CD4-positive, alpha-beta T cell treated with Interleukin-4 for 4 hours (primary cell): ENCODE measurements at places on chromosomes 3 and 15.
A peak's percentile ranks its signal among the peaks of the same experiment; 100 is the strongest.

DNA sequence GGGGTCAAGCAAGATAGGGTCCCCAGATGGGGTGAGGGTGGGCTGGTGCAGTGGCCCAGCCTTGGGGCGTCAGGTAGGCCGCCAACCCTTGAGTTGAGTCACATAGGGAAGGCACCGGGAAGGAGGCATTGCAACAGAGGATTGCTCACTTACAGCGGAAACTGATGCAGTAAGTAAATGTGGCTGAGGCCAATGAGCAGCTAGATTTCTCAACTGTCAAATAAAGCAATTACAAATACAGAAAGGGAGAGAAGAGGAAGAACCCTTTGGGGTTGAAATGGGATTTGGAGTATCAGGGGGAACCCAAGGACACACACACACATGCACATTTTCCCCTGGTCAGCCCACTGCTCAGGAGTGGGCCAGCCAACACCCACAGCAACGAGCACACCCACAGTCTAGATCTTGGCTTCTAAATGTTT lies 44.0 kb downstream of the CHSY1 start:
- DNase-seq, result no peak

DNA sequence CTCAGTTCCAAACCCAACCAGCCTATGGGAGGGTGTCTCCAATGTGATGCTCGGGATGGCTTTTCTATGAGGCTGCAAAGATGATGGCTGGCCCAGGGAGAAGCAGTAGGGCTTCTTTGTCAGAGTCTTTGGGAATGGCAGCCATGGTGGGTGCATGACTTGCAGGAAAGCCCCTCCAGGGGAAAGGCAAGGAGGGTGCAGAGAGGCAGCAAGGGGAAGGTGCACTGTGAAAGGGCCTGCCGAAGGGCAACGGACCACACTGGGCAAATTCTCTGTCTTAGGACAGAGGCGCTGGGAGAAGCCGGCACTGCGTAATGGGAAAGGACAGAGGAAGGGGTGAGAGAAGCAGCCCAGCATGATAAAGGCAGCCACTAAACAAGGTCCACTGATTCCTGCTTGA lies 302.8 kb upstream of the LYSMD4 start:
- DNase-seq, result no peak

- no peak for DNase-seq
Observed at GRCh38 chr3:49024449-49024848, 2.5 kb downstream of the NDUFAF3 start.

DNA sequence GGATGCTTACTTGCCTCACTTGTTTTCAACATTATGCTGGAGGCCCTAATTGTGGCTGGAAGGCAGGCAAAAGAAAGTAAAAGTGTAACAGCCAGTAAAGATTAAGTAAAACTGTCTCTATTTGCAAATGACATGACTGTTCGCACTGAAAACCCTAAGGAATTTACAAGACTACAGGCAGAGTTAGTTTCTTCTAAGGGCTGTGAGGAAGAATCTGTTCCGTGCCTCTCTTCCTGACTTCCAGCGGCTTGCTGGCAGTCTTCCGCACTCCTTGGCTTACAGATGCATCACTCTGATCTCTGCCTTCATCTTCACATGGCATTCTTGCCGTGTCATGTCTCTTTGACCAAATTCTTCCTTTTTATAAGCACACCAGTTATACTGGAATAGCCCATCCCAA lies 86.1 kb downstream of the DLG1 start:
- DNase-seq, result no peak

GRCh38 chr3:31768479-31769125 lies 212.5 kb downstream of the OSBPL10 start:
- peak; percentile 51 for DNase-seq

DNA sequence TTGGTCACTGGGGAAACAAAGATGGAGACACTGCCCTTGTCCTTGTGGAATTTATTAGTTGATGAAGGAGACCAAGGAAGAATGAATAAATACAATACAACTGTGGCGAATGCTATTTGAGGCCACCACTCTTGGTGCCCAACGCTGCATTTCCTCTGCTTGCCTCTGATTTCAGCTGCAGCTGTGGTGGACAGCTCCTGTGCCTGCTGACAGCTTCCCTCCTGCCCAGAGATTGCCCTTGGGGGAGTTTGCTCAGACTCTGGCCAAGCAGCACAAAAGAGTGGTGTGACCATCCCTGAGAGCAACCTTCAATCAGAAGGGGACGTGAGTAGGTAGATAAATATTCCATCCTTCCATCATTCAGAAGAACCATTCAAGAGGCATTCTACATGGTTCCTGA lies 64.6 kb upstream of the FHIT start:
- DNase-seq, result no peak

DNA sequence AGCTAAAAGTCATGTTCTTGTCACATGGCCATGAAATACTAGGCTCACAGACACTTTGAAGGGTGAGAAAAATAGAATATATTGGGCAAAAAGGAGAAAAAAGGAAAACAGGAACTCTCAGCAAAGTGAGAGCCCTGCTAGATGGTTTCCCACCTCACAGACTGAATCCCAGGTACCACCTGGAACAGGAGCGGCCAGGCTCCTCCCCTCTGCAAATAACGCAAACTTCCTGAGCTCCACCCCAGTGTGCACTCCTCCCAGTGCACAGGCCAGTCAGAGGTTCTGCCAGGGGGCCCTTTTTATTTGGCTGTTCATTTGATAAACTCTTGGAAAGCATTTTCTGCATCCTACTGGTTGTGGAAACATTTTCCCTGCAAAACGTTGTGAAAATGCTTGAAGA lies 780.4 kb downstream of the TBL1XR1 start:
- DNase-seq, result no peak

DNA sequence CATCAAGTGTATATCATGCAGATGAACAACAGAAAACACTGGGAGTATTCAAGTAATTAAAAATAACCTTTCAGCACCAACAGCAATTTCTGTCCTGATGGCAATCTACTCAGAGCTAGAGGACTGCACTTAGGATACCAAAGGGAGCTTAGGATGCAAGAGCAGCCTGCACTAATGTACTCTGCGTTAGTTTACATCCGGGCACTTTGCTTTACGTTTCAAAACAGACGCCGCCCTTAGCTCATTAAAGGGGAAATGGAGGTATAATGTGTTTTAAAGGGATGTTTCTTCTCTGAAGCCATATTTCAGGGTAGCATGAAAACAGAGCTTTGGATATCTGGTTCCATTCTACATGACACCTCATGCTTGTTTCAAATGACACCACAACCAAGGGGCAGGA lies 14.0 kb upstream of the B3GNT5 start:
- no peak for DNase-seq

DNA sequence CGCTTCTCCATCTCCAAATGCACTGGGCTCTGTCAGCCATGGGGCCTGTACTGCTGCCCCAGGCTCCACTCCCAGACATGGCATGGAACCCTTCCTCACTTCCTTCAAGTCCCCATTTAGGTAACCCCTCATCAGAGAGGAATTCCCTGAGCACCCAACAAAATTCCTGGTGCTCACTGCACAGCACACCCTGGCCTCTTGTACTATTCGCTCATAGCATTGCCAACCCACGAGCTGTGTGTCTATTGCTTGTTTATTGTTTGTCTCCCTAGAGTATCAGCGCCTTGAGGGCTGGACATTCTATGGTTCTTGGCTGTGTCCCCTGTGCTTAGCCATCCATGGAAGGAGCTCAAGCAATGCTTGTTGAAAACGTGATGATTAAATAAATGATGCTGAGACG lies 46.1 kb upstream of the SLCO2A1 start:
- no peak for DNase-seq

GRCh38 chr15:69081310-69082004 lies 67.0 kb downstream of the NOX5 start:
- no peak for DNase-seq

DNA sequence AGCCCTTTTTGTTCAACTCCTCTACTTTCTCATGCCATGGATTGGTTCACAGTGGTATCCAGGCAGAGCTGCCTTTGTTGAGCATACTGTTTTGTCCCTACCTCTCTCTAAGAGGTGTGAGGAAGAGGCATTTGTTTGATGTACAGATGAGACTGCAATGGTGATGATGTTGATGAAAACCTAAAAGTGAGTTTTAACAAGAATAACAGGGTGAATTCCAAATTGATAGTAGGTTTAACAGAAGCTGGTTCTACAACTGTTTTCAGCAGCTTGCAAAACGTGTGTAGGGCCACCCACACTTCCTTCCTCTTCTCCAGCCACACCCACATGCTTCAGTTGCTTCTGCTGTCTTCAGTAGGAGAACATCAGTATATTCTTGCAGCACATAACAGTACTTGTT lies 10.2 kb downstream of the SNRK start:
- peak; percentile 92 for DNase-seq

GRCh38 chr3:12935023-12935860 lies 93.9 kb upstream of the RPL32 start:
- no peak for DNase-seq

DNA sequence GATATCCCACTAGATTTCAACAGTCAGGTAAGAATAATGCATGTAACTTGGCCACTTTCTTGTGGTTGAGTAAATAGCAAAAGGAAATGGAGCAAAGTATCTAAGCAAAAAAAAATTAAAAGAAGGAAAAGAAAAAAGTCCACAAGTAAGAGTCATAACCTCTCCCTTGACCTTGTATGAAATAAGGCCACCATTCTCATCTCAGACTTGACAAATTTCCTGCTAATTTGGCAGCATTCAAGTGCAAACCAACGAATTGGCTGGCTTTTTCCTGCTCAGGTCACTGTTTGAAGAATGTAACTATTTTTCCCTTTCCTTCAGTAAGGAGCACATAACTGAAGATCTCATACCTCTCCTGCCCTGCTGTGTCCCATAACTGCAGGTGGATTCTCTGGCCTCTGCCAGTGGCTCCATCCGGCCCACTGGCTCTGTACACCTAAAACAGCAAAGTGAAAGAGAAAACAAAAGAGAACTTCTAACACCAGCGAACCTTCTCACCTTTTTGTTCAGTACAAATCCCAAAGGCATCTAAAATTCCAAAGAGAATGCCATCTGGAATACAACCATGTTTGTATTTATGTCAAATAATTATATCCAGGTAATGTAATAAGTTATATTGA lies 33.4 kb upstream of the RSL24D1 start:
- no peak for DNase-seq

DNA sequence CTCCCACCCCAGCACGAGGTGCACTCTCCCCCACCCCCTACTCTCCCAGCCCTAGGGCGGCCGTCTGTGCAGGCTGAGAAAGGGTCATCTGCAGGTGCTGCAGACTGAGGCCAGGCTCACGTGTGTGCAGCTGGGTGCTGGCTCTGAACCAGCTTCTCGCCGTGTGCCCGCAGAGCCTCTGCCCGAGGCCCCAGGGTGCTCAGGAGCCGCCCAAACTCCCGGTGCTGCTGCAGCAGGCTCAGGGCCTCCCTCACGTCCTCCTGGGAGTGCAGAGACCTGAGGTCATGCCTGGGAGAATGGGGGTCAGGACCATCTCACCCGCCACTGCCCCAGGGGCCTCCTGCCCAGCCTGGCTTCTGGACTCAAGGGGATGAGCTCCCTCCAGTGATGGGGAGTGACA lies 17.2 kb downstream of the SPTBN5 start:
- DNase-seq, result no peak

- no peak for DNase-seq
Observed at GRCh38 chr15:99341786-99342185, 90.5 kb downstream of the LRRC28 start.

DNA sequence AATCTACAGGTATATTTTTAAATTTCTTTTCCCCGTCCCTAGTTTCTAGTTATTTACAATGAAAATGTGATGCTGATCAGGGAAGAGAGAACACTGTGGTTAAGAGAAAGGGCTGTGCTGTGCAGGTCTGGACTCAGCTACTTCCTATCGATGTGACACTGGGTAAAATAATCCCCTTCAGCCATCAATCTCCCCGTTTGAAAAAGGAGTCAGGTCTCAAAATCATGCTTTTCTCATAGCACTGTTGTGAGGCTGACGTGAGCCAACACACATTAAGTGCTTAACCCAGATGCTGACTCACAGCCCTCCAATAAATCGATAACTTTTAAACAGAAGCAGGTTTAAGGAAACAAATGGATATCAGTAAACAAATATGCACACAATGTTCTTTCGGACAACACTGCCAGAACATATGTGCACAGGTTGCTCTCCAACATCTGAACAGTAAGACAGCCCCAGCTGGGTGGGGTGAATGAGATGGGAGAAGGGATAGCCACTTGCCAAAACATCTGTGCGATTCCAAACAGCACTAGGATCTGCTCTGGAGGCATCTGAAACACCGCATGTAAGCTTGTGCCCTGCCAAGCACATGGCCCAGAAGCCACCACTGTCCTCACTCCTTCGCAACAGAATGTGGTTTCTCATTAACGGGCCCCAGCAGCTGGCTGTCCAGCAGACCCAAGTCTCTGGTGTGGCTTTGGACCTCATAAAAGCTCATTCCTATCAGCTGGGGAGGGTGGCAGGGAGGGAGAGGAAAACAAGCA lies 143.2 kb upstream of the PRICKLE2 start:
- no peak for DNase-seq

GRCh38 chr3:57043518-57043917 lies 16.9 kb upstream of the SPATA12 start:
- DNase-seq, result no peak

GRCh38 chr3:46541835-46542234 lies 24.3 kb downstream of the LRRC2 start:
- no peak for DNase-seq

DNA sequence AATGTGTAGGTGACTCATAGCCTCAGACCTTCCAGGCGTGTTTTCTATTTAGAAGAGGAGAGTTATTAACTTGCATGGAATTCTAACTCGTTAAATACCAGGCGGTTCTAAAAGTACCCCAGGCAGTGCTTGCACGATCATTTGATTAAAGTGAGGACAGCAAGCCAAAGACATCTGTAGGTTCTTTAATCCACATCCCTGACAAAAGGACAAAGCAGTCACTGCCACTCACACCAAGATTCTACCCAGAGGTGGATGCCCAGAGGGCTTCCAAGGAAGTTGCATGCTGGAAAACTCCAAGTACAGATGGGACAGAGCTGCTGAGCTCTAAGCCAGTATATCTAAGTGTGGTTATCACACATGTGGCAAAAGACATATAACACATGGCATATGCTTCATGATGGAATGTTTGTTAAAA lies 372.1 kb downstream of the ROBO2 start:
- no peak for DNase-seq

GRCh38 chr15:61910839-61911369 lies 149.3 kb downstream of the VPS13C start:
- no peak for DNase-seq

DNA sequence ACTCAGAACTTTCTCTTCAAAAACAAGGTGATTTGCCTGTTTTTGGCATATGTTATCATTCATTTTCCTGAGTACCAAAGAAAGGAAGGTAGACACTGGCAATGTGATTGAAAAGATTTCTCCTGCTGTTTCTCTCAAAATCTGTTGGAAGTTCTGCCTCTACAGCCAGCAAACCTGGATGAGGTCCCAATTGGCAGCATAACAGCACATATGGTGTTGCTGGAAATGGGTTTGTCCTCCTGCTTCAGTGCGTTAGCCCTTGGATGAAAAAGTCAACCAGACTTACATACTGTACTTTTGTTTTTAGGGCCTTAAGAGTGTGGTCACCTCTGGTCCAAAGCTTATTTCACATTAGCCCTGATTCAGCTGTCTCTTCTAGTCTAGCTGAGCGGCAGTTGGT lies 237.6 kb upstream of the MME start:
- no peak for DNase-seq

- no peak for DNase-seq
Observed at GRCh38 chr3:73530022-73530396, 94.7 kb downstream of the PDZRN3 start.

GRCh38 chr15:75452364-75452864 lies 924 bp upstream of the SIN3A start:
- peak; percentile 82 for DNase-seq
